Stimulated activated CD8-positive, alpha-beta memory T cell treated with anti-CD3 and anti-CD28 coated beads, Interleukin-4, amount 100 ng/mL, for 4 hours (primary cell): ENCODE measurements at places on chromosomes 7 and 10.

- DNase-seq: no peak
Observed at GRCh38 chr7:1973321-1974251, 259.2 kb downstream of the MAD1L1 start.

DNA sequence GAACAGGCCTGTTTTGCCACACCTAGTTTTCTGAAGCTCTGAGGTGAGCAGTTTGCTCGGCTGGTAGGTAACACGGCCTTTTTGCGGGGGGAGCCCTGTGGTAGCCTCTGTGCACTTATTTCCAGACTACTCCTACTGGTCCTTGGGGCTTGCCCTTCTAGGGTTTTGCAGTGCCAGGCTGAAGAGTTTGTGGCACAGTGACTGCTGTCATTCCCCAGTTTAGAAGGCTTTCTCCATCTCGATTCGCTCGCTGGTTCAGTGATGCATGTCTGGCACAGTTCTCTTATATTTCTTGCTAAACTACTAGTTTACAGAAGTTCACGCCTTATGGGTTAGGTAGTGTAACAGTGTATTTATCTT lies 711 bp downstream of the KIF20B start:
- no peak for DNase-seq

DNA sequence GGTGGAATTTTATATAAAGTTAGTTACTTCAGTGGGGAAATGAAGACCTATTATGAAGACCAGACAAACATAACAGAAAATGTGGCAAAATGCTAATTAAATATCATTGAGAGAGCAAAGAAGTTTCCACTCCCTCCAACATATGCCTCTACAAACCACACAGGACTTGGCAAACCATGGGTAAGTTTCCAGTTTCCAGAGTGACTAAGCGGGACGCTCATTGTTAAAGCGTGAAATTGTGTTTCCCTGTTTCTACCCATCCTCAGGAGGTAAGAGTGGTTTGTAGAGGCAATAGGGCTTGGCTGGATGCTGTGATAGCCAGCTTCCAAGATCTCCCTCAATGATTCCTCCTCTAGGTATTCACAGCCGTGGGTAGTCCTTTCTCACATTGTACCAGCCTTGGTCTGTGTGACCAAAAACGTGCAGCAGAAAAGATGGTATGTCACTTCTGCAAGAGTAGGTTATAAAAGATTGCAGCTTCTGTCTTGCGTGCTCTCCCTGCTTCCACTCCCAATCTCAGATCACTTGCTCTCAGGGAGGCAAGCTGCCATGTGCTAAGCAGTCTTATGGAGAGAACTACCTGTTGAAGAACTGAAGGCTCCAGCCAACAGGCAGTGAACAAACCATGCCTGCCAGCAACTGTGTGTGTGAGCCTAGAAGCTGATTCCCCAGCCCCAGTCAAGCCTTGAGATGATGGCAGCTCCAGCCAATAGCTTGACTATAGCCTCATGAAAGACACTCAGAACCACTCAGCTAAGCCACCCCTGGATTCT lies 35.7 kb downstream of the CBX3 start:
- DNase-seq: no peak

DNA sequence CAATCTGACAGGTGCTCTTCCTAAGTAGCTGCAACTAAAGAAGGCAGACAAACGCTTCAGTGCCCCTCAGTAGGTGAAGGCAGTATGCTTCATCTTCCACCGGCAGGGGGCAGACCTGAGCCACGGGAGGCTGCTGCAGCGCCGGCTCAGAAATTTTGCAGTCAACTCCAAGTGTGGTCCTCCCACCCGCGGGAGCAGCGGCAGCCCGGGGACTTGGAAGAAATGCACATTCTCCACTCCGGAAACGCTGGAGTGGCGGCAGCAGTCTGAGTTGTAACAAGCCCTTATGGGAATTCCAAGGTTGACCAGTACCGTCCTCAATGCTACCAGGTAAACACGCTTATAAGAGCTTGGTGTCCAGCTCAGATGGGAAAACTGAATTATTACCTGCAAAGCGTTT lies 3.4 kb downstream of the IGFBP3 start:
- DNase-seq: peak; percentile 34

DNA sequence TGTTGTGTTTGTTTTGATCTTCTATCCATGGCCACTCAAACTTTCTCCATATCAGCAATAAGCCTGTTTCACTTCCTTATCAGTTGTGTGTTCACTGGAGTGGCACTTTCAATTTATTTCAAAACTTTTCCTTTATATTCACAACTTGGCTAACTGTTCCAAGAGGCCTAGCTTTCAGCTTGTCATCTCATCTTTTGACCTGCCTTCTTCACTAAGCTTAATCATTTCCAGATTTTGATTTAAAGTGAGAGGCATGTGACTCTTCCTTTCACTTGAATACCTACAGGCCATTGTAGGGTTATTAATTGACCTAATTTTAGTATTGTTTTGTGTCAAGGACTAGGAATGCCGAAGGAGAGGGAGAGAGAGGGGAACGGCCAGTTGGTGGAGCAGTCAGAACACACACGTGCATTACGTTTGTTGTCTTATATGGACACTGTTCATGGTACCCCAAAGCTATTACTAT lies 5.5 kb upstream of the GNAT3 start:
- DNase-seq: no peak
